Stimulated activated naive CD4-positive, alpha-beta T cell (primary cell): ENCODE measurements at places on chromosomes 4 and X.

- DNase-seq = no peak
Measured at GRCh38 chrX:103651151-103651773, 22.5 kb downstream of the TCEAL1 start.

DNA sequence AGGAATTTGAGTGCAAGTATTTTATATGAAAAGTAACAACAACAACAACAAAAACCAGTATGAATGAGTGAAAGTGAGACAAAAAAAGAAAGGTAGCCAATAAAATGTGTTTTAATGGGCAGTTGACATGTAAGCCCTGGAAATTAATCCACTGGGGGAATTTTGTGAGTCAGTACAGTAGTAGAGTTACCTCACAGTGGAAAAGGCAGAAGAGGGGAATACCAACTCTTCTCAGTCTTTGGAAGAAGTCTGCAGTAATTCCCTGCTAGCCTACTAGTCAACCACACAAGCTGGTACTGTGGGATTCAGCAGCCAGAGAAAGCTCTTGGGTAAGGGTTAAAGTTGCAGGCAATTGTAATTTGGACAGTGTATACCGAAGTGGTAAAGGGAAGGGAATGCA, 76.3 kb upstream of the IL15 start:
- DNase-seq = no peak

DNA sequence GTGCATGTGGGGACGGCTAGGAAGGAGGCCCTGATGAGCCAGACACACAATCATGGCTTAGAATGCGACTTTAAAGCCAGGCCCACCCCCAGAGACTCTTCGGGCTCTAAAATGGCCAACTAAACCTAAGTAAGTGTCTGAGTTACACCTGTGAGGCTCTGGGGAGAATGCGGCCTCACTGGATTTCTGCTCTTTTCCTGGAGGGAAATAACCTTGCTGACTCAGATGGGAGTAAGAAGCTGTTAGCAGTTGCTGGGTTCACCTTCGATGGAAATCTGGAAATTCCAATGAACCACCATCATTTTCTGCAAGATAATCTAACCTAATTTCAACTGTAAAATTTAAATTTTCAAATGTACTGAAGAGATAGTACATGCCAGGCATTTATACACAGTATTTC, 97.6 kb upstream of the MAML3 start:
- no peak for DNase-seq

DNA sequence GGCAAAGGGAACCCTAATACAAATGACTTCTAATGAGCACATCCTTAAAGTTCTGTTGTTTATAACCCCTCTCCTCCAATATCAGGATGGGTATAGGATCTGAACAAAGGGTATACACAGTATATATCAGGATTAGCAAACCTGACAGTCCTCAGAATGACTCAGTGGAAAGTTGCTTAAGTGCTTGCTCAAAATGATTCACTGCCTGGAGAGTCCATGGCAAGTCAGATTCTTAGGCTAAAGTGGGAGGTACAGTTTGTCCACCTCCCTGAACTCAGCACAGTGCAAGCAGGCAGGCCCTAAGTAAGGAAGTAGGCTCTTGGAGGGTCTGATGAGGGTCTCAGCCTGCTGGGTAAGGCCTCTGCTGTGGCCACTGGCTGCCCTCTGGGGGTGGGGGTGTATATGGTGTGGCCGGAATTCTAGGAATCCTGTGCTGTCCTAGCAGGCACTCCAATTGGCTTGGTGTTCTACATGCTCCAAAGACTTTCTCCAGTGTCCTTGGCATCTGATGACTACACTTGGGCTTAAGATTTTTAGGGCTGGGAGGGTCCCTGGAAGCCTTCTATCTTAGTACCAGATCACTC, 54.3 kb downstream of the CHRDL1 start:
- DNase-seq = no peak

GRCh38 chr4:141121101-141121500, 12.2 kb downstream of the RNF150 start:
- DNase-seq = no peak
